ENCODE measurements at places on chromosomes 5 and 9.
A peak's percentile ranks its signal among the peaks of the same experiment; 100 is the strongest.

GRCh38 chr9:132187121-132187620, 25.3 kb downstream of the NTNG2 start:
- DNase-seq, result no peak

DNA sequence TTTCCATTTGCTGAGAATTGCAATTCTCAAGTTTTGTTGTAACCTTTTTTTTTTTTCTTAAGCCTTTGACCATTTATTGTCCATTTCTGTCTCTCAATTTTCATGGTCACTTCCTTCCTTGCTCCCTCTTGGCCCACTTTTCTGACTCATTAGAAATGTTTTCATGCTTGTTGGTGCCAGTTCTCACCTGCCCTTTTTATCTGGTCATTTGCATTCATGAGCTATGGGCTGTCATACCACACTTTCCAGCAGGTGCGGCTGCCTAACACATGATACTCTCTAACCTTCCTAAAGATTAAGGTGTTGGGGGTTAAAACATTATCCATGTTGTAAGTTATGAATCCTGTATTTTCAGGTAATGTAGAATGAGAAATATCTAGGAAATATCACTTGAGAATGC, 150.5 kb upstream of the TLX3 start:
- no peak for DNase-seq

DNA sequence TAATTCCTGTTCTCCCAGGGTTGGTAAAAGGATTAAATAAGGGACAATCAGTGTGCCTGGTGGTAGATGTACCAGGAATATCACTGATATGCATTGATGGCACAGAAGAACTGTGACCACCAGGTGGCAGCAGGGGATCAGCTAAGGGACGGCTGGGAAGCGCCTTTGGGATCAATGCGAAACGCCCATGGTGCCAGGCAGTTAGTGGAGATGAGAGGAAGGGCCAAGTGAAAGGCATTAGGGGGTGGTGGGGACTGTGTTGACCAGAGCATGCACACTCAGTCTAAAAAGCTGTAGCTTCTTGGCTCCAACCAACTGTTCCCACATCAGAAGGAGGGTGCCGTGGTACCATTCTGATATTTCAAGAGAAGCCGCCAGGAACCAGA, 55.6 kb downstream of the ARHGEF37 start:
- no peak for DNase-seq

- no peak for DNase-seq
Measured at GRCh38 chr9:6024035-6024554, 8.7 kb upstream of the RANBP6 start.

GRCh38 chr9:120001536-120001935, 578.4 kb downstream of the CDK5RAP2 start:
- no peak for DNase-seq

- no peak for DNase-seq
Measured at GRCh38 chr9:100322954-100323536, 29.7 kb downstream of the TEX10 start.

DNA sequence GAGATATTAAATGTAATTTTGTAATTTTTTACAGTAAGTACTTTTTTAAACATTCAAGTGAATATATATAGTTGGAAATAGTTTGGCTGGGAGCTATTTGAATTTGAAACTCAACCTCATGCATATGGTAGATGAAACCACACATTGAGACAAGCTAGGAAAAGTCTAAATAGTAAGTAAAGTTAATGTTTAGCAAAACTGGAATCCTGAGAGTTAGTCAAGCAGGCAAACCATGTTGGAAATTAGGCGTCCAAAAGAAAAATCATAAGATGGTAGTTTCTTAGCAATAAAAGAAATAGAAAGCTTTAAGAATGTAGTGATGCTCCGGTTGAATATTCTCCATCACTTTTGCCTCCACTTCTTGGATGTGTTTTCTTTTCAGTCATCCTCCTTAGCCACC, 657.1 kb upstream of the CDH10 start:
- DNase-seq, result no peak

- no peak for DNase-seq
Measured at GRCh38 chr9:34282096-34282495, 47.0 kb downstream of the KIF24 start.

DNA sequence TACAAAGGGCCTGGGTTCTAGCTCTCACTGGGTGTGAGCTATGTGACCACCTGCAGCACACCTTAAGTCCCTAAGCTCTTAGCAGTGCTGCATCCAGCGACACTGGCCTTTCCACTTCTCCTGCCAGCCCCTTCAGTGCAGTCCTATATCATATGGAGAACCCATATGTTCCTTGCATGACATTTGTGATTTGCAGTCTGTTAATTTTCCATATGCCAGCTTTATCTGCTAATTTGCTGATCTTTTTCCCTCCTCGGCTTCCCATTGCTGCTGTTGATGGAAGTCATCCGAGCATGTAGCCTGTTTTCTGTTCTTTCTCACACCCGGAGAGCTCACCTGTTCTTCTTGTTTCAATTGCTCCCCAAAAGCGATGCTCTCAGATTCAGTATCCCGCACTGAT, 23.2 kb downstream of the PRDM6 start:
- DNase-seq, result no peak

GRCh38 chr9:137350696-137351584, 48.9 kb upstream of the NRARP start:
- no peak for DNase-seq

DNA sequence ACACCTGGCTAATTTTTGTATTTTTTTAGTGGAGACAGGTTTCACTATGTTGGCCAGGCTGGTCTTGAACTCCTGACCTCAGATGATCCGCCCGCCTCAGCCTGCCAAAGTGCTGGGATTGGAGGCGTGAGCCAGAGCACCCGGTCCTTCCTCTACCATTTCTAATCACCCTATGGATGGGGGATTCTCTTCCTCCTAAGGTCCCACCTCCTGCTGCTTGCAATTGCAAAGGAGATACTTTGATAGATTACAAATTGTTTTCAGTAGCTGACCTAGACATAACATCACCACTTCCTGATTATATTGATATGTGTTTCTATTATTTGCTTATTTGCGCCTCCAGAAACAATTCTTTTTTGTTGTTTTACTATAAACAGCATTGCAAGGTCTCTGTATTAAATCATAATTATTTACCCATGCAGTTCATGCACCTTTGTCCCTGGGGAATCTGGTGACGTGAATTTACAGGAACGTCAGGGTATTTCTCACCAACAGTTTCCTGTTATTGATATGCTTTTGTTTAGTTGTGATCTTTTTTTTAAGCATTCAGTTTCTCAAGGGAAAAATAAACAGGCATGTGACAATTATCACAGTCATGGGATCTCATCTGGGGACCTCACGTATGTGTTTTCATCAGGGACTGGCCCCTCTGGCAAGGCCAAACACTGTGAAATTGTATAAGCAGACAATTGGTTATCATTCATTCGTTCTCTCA, 43.2 kb downstream of the ESM1 start:
- DNase-seq, result no peak

GRCh38 chr5:112419986-112420864, 1.1 kb upstream of the EPB41L4A start:
- peak; percentile 14 for DNase-seq

DNA sequence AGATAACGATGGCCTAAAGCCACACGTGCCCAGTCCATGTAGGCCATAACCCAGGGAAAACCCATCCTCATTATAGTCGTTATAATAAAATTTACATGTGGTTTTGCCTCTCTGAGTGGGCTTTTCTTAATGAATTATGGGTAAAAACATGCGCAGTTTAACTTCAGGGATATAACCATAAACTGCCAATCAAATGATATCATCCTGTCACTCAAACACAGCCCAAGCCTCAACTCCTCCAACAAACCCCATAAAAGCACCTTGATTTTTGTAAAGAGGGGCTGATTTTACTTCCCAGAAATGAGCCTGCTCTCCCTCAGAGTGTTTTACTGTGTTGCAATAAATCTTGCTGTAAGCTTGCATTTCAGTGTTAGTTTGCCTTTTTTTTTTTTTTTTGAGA, 15.8 kb upstream of the SETX start:
- no peak for DNase-seq

DNA sequence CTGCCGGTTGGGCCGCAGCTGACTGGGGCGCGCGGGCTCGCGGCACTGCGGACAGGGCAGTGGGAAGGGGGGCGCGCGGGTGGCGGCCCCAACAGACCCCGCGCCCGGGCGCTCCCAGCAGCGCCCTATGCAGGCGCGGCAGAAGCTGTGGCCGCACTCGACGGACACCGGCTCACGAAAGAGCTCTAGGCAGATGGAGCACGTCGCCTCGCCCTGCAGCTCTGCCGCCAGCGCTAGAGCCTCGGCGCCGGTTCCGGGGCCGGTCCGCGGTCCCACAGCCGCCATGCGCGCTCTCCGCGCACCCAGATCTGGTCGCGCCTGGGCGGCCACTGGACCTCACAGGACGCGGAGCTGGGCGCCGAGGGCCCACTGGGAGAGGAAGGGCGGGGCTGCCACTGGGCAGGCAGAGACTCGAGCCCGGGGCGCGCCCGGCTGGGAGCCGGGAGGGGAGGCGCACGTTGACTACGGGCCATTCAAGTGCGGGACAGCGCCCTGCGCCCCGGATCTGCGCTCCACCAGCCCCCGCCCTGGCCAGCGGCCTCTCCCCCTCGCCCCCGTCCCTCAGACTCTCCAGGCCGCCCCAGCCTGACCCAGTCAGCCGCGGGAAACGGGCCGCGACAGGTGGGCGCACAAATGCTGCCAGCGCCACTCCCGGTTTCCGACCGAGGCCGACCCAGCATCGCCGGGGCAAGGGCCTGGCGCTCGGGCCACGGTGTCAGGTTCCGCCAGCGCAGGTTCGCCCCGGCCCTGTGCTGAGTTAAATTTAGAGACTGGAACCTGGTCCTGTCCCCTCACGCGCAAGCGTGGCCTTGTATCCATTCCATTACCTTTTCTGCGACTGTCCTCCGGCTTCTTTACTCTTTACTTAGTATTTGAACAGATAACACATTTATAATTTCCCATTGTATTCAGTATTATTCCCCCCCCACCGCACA, at the start of gene TRIM7:
TRIM7 (minus strand) TSS at position 371 of the 935 bp plus-strand sequence; CDS start at position 285, 86 bp downstream.
- DNase-seq, result no peak

GRCh38 chr9:133029994-133030316, 842 bp upstream of the GTF3C5 start:
- DNase-seq, result no peak

GRCh38 chr9:89080193-89080592, 88.9 kb downstream of the S1PR3 start:
- no peak for DNase-seq

GRCh38 chr5:6820851-6821479, 107.7 kb downstream of the TENT4A start:
- no peak for DNase-seq

Measured in NCI-H187 treated with DMSO at 0.1 percent for 48 hours (cell line).